ENCODE measurements at places on chromosomes 5 and 9.

DNA sequence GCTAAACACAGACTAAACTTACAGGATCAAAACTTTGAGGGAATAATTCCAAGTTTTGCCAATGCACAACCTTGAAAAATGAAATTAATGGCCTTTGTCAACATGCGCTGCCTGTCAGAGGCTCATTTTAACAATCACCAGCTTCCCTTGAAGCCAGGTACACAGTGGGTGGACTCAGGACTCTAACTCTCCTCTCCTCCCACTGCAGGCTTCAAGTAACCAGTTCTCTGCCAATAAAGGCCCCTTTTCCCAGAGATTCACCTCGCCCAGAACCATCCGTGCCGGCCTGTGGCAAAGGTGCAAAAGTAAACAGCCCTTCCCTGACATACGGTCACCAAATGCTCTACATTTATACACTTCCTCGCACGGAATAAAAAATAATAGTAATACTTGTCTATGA lies 18.4 kb upstream of the FBP2 start:
- DNase-seq, result no peak

DNA sequence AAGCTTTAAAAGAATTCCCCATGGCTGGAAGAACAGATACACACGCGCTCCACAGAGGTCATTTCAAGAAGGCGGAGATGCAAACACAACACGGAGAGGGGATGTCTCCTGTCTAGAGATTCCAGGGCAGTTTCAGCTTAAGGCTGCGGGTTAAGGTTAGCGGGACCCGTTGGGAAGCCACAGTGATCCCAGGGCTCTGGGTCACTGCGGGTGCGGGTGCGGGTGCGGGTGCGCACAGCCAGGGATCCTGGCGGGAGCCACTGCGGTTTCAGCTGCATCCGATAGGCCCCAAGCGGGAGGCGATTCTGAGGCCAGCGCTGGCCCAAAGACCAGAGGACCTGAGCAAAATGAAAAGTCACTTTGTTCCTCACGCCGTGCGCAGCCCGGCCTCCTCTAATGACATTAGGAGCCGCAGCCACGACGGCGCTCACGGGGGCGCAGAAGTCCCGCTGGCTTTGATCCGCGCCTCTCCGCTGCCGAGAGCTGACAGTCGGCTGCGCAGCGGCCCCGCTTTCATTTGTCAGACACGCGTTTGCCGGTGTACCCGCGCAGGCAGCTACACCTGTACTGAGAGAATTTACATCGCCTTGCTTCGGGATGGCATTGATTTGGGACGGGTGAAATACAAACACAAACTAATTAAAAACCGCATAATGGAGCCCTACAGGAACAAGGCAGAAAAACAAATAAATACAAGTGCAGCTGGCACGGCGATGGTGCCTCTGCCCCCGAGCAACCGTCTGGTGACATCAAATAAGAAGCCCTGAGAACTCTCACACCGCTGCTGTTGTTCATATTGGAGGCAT lies 5.3 kb upstream of the IRX1 start:
- no peak for DNase-seq

- DNase-seq, result no peak
These were observed 178.4 kb downstream of the FAM114A2 start for GRCh38 chr5:153860195-153860886.

DNA sequence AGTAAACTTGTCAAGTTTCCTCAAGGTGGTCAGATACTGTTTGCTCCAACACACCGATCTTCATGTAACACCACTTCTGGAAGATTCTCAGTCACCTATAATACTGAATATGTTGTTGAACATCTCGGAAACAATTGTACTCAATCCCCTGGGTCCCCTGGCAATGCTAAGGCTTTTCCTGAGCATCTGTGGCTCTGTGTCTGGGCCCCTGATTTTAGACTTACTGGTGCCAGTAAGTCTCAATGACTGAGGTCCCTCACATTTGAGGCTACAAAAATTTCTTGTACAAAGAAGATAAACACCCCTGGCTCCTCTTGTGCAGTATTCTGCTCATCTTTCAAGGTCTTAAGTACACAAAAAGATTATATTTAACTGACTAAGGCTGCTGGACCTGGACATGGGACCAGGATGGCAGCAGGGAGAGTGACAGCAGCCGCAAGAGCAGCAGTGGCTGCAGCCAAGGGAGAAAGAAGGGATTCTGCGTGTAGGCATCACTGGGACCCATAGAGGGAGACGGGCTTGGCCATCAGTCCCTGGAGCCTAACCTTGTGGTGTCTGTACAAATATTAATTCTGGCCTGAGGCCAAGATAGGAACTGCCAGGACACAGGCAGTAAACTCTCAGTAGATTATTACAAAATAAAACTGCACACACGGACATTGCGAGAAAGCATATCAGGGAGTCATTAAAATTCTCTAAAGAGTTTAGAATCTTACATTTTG lies 49.0 kb upstream of the TNPO1 start:
- DNase-seq, result no peak

- no peak for DNase-seq
These were observed 365.9 kb downstream of the DMAC1 start for GRCh38 chr9:7433508-7434292.

DNA sequence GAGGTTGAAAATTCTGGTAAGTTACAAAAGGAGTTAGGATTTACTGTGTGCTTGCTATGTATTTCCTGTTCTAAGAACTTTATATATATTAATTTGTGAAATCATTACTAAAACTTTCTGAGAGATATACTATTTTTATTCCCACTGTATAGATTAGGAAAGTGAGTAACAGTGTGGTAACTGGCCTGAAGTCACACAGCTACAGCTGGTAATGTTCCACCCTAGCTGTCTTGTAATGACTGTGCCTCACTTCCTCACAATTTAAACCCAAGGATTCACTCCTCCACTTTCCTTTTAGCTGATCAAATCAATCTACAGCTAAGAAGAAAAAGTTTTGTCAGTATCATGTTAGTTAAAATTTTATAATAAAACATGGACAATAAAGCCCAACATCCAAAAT lies 278.8 kb downstream of the GAS1 start:
- DNase-seq, result no peak

- no peak for DNase-seq
These were observed 43.1 kb upstream of the GLIPR2 start for GRCh38 chr9:36093384-36093783.

GRCh38 chr5:97545886-97546535 lies 363.0 kb upstream of the RIOK2 start:
- DNase-seq, result no peak

DNA sequence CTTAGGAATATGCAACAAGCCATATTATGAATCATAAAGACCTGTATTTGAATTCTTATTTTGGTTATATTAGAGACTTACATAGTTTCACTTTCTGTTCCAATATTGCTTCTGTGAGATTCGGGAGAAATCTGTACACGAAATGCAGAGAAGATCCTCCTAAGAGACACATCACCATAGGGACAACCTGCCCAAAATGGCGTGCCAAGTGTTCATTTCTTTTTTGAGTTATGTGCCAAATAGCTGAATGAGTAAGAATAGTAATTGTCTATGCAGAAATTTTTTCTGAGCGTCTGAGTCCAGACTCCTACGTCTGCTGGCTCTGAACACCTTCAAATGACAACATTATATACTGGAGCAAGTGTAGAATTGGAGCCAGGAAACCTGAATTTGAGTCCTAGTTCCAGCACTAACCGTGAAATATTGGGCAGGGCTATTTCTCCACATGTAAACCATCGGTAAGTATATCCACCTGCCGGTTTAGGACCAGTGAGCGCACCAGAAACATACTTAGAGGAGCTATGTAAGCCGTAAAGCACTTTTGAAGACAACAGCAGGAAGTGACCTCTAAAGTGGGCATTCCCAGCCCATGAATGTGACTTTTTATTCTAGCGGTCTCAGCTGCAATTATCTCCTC lies 163.9 kb upstream of the DMRT1 start:
- DNase-seq, result no peak

DNA sequence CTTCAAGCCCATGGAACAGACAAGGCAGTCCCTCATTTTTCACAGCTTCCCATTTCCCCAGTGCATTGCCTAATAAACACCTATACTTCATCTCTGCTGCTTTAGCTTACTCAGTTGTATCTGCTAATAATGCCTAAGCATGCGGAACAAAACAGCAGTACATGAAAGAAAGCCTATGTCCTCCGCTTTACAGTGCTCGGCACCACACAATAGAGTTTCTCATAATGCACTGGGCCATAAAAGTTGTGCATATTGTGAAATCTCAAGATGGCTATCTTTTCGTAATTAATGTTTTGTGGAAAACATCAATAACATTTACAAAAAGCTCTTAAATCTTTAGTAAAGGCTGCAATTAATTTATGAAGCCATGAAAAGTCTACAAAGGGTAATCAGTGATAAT lies 69.3 kb downstream of the DENND1A start:
- no peak for DNase-seq
